NCI-H2107 (cell line): ENCODE measurements at places on chromosomes 1 and 21.

GRCh38 chr1:119773711-119774241 is 5.1 kb upstream of the HMGCS2 start:
- no peak for DNase-seq

DNA sequence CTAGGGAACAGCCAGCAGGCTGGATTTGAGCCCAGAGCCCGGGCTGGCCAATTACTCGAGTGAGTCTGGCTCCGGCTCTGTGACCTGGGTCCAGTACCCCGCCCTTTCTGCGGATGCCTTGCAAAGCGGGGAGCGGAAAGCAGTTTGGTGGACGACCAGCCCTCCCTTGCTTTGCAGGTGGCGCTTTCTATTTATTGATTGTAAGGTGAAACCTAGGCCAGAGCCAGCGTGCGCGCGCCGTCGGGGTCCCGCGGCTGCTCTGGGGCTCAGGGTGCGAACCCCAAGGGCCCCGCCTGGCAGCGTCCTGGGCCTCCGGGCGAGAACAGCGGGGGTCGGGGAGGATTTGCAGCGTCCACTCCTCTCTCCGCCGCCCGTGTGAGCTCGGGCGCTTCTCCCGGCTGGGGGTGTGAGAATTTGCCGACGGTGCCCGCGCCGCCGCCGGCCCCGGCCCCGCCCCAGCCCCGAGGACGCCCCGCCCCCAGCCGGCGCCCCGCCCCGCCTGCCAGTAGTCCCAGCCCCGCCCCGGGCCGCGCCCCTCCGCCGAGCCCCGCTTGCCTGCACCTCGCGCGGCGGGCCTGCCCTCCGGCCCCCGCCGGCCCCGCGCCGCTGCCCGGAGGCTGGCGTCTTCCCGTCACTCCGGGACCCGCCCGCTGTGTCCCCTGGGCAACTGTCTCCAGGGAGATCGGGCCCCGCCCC is 37.6 kb downstream of the PIK3CD start:
- DNase-seq, result no peak

DNA sequence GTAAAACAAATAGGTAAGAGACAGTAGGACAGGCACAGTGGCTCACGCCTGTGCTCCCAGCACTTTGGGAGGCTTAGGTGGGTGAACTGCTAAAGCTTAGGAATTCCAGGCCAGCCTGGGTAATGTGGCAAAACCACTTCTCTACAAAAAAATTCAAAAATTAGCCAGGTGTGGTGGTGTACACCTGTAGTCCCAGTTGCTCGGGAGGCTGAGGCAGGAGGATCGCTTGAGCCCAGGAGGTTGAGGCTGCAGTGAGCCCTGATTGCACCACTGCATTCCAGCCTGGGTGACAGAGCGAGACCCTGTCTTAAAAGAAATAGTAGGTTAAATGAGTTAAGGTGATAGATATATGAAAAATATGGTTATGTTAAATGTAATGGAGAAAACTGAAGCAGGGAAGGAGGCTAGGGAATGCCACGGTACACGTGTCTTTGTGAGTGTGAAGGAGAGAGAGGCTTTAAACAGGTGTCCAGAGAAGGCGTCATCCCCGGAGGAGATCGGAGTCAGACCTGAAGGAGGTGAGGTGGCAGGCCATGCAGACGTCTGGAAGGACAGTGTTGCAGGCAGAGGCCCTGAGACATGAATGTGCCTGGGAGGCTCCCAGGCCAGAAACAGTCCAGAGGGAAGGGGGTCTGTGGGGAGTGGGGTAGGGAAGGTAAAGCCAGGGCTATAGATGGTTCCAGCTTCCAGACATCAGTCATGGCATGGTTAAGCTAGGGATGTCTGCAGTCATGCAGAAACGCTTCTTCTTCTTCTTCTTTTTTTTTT is 7.2 kb upstream of the RIPPLY3 start:
- DNase-seq, result no peak

GRCh38 chr21:32214654-32215305 is 64.1 kb downstream of the MIS18A start:
- no peak for DNase-seq

DNA sequence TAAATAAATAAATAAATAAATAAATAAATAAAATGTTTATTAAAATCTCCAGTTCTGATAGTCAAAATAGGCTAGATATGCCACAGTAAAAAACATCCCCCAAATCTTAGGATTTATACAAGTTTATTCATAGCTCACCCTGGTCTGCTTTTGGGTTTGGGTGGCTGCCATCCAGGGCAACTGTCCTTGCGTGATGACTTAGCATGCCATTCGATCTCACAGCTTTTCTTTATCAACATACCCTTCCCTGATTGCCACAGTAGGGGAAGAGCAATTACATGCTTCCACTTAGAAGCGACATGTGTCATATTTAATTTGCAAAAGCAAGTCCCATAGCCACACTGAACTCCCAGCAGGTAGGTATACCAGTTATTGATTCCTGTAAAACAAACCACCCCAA is 52.7 kb downstream of the TEX35 start:
- DNase-seq, result no peak

- peak; percentile 86 for DNase-seq
Measured at GRCh38 chr1:202184750-202185460, 8.7 kb upstream of the LGR6 start.

GRCh38 chr1:218349348-218350034 is 4.4 kb downstream of the TGFB2 start:
- DNase-seq, result no peak

DNA sequence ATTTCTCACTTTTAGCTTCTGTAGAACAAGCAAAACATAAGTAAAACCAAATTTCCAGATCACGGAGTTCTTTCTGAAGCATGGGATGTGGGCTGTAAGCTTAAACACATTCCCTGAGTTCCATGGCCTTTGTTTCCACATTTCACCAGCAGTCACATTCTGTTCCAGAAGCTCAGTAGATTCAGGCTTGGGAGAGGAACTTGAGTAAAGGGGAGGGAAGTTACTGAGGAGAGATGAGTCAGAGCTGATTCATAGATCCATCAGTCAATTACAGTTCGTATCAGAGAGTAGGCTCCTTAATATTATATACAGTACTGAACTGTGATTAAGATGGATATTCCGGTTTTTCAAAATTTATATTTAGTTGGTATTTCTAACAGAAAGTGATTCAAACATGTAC is 614.3 kb downstream of the NCAM2 start:
- no peak for DNase-seq

- DNase-seq, result no peak
Measured at GRCh38 chr1:82269431-82269830, 468.7 kb downstream of the ADGRL2 start.

GRCh38 chr1:244241438-244241837 is 190.4 kb downstream of the ZBTB18 start:
- no peak for DNase-seq

- no peak for DNase-seq
Measured at GRCh38 chr1:191641420-191642260, 516.6 kb upstream of the RGS18 start.

DNA sequence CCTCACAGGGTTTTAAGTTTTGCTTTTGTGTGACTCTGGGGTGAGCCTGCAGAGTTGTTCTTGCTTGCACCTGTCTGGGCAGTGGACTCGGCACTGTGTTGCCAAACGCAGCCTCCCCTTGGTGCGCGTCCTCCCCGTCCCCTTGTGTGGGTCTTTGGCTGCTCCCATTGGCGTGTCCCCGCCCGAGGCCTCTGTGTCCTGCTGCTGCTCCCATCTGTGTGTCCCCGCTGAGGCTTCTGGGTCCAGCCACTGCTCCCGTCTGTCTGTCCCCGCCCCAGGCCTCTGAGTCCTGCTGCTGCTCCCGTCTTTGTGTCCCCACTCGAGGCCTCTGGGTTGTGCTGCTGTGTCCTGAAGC is 62.8 kb downstream of the PCNT start:
- DNase-seq, result no peak

- DNase-seq, result no peak
Measured at GRCh38 chr1:18542351-18542750, 61.6 kb downstream of the KLHDC7A start.

- DNase-seq, result no peak
Measured at GRCh38 chr1:203528976-203529835, 35.3 kb downstream of the OPTC start.
